Central memory CD8-positive, alpha-beta T cell (primary cell): ENCODE measurements at places on chromosomes 5 and 9.

GRCh38 chr9:89410641-89411350 lies 87.1 kb downstream of the SEMA4D start:
- no peak for DNase-seq

- DNase-seq: no peak
Measured at GRCh38 chr5:80125962-80126480, 90.9 kb downstream of the THBS4 start.

GRCh38 chr5:1501372-1502045 lies 22.3 kb downstream of the LPCAT1 start:
- DNase-seq: peak; percentile 49

GRCh38 chr9:109781086-109781485 lies 1.1 kb downstream of the PALM2AKAP2 start:
- no peak for DNase-seq

DNA sequence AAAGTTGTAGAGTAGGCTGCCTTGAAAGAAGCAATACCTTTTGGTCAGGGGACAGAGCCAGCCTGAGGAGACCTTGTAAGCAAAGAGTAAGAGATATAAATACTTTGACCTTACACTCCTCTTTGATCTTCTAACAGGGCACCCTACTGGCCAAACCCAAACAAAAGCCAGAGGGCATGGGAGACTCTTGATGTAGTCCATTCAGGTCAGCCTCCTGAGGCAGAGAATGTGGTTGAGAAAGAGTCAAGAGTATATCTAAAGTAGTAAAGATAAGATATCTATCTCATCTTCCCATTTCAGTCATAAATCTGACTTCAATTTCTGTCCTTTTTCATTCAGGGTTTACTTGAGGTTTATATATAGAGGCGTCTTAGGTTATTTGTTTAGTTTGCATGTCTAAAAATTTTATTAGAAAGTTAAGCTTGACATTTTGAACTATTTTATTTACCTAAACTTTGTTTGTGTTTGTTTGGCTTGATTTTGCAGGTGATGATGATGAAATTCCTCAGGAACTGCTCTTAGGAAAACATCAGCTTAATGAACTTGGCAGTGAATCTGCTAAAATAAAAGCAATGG lies 125.7 kb downstream of the NIPBL start:
- DNase-seq: no peak

- no peak for DNase-seq
Measured at GRCh38 chr5:133446440-133446839, 165.9 kb downstream of the FSTL4 start.

DNA sequence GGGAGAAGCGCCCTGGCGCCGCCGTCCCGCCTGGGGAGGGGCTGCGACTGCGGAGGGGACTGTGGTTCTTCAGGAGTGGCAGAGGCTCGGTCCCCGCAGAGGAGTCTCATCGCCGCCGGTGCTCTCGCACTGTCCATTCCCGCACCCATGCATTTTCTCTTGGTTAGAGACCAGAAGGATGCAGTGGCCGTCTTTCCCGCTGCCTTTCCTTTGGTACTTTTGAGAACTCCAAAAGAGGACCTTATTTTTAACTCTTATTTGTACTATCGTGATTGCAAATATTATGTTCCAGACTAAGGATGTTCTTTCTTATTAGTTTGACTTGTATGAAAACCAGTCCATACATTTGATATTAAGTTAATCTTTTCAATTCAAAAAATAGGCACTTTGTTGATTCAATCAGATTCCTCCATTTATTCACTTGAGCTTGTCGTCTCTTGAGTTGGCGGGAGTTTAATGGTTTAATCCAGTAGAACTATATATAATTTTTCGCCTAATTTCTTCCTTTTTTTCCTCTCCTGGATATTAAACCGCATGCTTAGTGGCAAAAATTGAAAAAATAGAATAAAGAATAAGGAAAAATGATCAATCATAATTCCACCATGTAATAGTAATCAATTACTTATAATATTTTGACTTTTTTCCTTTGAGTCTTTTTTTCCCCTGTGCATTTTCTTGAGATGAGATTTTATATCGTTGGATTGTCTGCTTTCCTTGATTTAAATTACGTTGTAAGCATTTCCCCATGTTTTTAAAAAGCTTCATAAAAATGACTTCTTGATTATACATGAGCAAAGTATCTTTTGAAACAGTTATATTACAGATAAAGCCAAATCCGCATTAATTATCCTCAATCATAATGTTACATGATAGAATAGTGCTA lies 861 bp downstream of the ZFYVE16 start:
- DNase-seq: no peak

- no peak for DNase-seq
Measured at GRCh38 chr5:26942481-26942880, 95.9 kb downstream of the CDH9 start.

DNA sequence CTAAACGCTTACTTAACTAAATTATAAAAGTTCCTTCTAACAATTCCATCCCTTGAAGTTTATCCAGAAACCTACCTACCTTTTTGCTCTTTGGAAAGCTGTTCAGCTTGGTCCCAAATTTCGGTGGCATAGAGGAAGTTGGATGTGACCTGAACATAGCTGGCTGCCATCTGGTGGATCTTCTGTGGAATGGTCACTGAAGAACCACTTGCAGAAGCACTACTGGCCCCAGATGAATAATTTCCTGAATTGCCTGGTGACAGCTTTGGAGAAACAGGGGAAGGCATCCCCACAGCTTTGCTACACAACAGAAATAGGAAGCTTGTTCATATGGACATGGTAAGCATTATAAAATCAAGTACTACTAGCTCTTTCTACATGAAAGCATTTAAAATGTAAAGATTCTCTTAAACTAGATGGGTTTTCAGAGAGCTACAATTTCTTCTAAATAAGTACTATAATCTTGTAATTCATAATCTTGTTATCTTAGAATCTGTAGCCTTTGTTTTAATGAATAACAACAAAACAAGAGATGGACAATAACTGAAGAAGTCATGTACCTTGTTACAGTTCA lies 9.9 kb downstream of the LEAP2 start:
- DNase-seq: no peak

DNA sequence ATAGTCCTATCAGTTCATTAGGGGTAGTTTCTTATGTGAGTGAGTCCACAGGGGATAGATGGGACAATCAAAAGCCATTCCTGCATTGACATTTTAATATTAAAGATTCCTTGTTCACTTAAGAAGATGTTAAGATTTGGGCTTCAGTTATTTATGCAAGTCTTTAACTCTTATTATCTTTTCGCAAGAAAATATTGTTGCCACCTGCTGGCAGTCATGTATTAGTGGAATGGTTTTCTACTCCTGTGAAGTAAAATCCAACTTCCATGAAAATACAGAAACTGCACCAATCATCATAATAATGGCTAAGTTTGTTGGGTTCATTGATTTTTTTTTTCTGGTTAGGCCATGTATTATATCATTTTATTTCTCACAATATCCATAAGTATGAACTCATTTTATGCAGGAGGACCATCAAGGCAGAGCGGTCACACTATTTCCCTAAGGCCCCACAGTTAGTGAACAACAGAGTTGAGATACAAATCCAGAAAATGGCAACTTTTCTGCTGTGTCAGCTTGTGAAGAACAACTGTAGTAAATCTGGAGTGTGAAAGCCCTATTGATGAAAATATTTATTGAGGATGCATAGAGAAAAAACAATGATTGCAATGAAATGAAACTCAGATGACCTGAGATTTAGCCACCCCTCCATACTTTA lies 88.5 kb upstream of the TXNDC8 start:
- DNase-seq: no peak

- DNase-seq: no peak
Measured at GRCh38 chr5:137611794-137612435, 112.8 kb upstream of the SPOCK1 start.

DNA sequence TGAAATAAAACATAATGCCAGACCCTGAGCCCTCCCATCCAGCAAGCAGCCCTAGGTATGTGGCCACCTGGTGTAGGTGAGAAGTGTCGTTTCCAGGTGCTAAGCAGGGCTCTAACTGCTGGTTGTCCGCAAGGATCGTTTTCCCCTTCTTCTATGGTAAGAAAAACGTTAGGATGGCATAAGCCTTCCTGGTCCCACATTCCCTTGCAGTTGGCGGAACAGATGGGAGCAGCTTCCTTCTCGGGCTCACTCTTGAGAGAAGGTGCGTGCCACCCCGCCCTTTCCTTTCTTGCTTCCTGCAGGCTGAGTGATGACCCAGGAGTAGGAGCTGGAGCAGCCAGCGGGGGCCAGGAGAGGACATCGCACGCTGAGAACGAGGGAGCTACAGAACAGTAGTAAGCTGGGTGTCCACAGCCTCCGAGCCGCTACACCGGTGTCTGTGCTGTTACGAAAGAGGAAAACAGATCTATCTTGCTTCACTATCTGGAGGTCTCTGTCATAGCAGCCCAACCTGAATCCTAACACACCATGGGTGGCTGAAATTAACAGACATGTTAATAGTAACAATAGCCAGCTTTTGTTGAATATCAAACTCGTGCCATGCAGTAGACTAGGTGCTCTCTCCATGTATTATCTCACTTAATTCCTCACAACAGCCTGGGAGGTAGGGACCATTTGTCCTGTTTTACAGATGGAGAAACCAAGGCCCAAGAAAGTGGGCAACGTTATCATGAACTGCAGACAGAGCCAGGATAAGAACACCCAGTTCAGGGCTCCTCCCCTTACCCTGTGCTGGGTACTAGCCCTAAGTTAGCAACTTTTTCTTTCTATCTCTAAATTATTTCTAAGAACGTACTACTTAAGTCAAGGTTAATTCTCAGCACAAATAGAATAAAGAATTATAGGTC lies 139.8 kb downstream of the COL23A1 start:
- no peak for DNase-seq

- no peak for DNase-seq
Measured at GRCh38 chr9:134630393-134630790, 11.2 kb upstream of the COL5A1 start.

GRCh38 chr5:72661405-72661804 lies 154.2 kb upstream of the ZNF366 start:
- no peak for DNase-seq

- no peak for DNase-seq
Measured at GRCh38 chr9:128551657-128552152, 682 bp upstream of the SPTAN1 start.

GRCh38 chr5:156912869-156913268 lies 50.2 kb downstream of the TIMD4 start:
- no peak for DNase-seq

GRCh38 chr9:22447618-22448305 lies 1.1 kb downstream of the DMRTA1 start:
- DNase-seq: no peak

- DNase-seq: no peak
Measured at GRCh38 chr5:6785161-6785860, 72.1 kb downstream of the TENT4A start.

DNA sequence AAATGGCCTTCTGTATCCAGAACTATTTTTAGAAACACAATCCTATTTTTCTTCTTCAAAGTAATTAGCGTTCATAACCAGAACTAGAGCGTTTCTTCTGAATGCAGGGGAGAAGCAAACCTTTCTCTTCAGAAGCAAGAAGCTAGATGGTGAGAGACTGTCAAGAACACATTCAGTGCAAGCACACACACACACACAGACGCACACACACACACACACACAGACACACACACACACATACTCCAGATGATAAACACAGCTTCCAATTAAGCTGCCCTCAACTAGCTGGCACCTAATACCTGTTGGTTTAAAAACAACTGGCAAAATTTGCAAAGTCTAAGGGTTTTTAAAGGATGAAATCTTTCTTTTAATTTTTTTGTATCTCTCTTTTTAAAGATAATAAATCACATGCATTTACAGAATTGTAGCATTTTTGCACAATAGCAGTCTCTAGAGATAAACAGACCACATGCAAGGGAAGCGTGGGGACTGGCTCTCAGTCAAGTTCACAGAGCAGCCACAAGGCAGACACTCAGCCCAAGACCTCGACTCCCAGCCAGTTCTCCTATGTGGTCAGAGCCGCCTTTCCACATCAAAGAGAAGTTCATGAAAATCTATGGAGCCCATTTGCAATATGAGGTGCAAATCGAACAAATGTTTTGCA lies 138.5 kb downstream of the TTLL11 start:
- no peak for DNase-seq

DNA sequence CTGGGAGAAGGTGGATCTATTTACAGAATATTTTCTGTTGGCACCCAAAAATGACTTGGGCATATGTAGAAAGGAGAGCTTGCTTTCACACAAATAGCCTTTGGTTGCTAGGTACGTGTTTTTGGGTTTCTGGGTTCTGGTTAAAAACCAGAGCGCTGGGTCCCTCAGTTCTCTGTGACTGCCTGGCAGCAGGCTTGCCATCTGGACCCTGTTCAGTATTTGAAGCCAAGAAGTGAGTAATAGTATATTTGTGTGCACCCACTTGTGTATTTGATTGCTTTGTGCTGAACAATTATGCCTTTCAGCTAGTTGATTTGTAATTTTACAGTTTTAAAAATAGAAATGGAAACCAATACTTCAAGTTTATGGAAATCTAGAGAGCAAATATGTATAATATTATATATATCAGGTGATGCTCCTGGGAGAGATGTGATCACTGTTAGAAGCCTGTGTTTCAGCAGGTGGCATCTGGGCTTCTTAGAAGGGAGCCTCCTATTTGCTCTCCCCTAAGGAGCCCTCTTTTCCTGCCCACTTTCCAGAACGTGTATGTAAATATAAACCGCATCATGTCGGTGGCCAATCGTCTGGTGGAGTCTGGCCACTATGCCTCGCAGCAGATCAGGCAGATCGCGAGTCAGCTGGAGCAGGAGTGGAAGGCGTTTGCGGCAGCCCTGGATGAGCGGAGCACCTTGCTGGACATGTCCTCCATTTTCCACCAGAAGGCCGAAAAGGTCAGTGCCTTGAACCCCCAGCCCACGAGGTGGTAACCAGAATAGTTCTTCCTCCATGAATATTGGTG lies 153.6 kb downstream of the TRIO start:
- no peak for DNase-seq

DNA sequence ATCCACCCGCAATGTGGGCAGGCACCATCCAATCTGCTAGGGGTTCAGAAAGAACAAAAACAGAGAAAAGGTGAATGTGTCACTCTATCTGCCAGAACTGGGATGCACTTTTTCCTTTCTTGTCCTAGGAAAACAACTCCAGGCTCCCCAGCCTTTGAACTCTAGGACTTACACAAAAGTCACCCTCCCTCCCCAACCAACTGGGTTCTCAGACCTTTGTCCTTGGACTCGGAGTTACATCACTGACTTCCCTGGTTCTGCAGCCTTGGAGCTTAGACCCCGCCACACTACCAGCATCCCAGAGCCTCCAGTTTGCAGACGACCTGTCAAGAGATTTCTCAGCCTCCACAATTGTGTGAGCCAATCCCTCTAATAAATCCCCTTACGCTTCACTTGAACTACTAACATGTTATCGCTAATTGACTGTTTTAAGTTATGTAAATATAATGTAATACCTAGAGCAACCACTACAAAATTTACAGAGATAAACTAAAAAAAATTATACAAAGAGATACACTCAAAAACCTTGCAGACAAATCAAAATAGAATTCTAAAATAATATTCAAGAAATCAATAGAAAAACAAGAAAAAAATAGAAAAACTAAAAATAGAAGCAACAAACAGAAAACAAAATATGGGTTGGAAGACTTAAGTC lies 5.3 kb upstream of the UBLCP1 start:
- no peak for DNase-seq

DNA sequence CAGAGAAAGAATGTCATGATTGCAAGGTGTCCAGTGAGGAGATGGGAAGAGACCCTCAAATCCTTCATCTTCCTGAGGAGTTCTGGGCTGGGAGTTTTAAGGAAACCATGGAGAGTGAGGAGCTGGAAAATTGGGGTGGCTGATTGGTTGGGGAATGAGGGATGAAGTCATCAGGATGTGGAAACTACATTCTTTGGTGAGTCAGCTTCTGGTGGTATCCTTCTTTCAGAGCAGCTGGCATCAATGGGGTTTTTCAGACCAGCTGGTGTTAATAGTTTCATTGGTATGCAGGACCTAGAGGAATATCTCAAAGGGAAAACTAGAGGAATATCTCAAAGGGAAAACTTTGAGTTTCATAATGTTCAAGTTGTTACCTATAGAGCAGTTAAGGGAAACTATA lies 45.2 kb downstream of the RNF180 start:
- no peak for DNase-seq
